Epithelial cell of alveolus of lung (primary cell): ENCODE measurements at places on chromosomes 4 and X. TPM values are rescaled to one million over a fixed set of nuclear protein-coding genes. Genes with fewer than 3 reads are reported as not detected.

Gene PROM1
- not detected in 2 replicates for total RNA-seq

Gene ARL9
- total RNA-seq: 0.52 TPM in 1 of 2 replicates, not detected in the other

Gene SLC16A2
- total RNA-seq: 11.8 and 17.1 TPM in 2 replicates

Gene MSN
- total RNA-seq: 210 and 377 TPM in 2 replicates

Gene HOPX
- 2.2 and 5.2 TPM in 2 replicates for total RNA-seq

Gene BTC
- total RNA-seq: 0.26 and 1.8 TPM in 2 replicates

Gene DRD5
- not detected in 2 replicates for total RNA-seq
